ENCODE measurements at places on chromosomes 13 and 19.

DNA sequence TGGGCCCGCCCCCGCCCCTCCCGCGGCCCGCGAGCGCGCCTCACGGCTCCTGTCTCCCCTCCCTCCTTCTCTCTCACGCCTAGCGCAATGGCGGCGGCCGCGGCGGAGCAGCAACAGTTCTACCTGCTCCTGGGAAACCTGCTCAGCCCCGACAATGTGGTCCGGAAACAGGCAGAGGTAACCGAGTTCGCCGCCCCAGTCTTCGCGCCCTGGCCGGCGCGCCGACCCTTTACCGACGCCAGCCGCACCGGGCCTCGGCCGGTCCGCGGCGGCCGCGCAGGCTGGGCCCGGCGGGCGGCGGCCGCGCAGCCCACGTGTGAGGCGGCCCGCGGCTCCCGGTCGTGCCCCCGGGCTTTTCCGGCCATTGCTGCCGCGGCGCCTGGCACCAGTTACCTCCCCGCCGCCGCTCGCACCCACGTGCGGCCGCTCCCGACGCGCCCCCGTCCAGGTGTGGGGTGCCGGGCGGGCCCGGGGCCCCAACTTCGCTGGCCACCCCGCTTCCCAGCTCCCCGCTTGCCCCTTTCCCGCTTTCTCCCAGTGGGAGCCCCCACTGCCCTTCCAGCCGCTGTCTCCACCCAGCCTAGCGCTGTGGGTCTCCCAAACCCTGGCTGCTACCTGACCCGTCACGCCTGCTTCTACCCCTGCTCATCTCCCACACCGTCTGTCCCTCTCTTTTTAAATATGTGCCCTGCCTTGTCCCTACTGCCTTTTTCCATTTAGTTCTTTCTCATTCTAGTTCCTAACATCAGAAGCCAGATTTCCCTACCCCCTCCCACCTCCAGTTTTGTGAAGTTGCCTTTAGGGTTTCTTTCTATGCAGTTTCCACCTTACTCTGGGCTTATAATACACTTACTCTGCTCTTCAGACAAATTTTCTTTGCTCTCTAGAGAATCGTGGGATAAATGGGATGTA lies 23.4 kb downstream of the IPO5 start:
- no peak for DNase-seq

- DNase-seq = no peak
Observed at GRCh38 chr13:100508455-100508854, 80.1 kb downstream of the GGACT start.

GRCh38 chr19:41366089-41366488 lies 2.1 kb upstream of the B9D2 start:
- DNase-seq = no peak

DNA sequence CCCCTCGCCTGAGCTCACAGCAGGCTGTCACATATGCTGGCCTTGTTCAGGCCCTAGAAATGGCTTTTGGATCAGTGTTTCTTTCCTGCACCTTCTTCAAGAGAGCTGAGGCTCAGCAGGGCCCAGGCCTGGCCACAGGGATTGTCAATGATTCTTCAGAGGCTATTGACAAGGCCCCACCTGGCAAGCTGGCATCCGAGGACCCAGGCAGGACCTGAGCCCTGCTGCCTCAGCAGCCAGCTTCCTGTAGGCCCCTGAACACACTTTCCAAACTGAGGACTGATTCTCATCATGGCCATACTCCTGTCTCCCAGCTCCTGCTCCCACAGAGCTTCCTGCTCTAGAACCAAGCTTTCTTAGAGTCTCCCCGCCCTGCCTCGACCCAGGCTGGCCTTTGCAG lies 136.8 kb downstream of the UQCRFS1 start:
- DNase-seq = no peak

DNA sequence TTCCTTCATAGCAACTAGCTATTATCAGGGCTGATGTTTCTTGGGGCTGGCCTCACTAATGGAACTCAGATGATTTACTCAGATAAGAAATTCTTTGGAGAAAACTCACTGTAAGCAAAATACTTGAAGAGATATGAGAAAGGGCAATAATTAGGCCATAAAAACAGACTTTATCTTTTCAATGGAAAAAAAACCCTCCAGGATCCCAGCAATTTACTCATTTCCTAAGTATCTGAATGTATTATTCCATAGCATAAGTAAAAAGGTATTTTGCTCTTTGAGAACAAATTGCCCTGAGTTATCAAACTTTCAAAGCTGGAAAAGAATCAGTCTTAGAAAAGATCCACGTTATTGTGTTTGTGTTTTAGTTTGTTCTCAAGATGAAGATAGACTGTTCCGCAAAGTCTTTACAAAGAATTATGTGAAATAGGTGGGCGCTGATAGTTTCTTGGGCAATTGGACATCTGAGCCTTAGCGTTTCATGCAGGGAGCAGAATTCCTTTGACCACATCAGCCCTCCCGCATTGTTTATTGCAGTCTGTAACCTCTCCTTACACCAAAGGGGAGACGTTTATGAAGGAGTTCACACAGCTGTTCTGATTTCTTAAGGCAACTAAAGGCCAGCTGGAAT lies 29.1 kb upstream of the CSNK1A1L start:
- no peak for DNase-seq

DNA sequence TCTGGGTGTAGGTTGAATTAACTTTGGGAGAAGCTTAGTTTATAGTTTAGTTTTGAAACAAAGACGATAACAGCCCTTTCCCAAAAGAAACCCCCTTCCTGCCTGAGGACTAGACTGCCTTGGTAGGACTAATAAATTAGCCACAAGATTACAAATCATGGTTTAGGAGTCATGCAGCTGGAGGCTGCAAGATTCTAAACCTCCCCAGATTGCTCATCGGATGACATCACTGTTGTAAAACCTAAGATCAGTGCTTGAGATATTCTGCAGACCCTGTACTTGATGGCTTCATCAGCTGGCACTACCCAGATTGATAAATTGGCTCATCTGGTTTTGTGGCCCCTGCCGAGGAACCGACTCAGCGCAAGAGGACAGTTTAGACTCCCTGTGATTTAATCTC lies 35.9 kb upstream of the MPHOSPH8 start:
- DNase-seq = no peak

GRCh38 chr19:55491546-55492360 lies 3.5 kb downstream of the SSC5D start:
- DNase-seq = no peak

- DNase-seq = no peak
Observed at GRCh38 chr13:109790086-109790485, 3.7 kb upstream of the IRS2 start.

GRCh38 chr13:31930490-31930889 lies 101.1 kb upstream of the FRY start:
- DNase-seq = no peak

DNA sequence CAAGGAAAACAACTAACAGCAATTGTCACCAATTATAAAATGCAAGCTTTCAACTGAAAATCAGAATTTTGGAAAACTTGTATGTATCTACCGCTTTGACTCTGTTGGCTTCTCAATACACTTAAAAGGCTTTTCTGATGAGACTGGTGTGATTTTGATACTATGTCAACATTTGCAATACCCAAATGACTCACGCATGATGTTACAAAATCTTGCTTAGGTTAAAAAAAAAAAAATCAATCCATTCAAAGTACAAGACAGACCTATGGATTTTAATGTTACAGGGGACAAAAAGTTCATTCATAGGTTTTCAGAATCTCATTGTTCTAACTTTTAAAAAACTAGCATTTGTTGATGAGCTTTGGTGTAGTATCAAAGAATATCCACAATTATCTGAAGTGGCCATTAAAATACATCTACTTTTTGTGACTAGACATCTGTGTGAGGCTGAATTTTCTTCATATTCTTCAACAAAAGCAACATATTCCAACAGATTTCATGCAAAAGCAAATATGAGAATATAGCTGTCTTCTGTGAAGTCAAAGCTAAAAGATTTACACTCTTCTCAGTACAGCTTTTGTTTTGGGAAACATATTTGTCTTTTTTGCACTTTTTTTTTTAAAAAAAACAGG lies 10.7 kb downstream of the ELF1 start:
- DNase-seq = no peak

- DNase-seq = no peak
Observed at GRCh38 chr19:28318469-28319179, 894.3 kb downstream of the UQCRFS1 start.

DNA sequence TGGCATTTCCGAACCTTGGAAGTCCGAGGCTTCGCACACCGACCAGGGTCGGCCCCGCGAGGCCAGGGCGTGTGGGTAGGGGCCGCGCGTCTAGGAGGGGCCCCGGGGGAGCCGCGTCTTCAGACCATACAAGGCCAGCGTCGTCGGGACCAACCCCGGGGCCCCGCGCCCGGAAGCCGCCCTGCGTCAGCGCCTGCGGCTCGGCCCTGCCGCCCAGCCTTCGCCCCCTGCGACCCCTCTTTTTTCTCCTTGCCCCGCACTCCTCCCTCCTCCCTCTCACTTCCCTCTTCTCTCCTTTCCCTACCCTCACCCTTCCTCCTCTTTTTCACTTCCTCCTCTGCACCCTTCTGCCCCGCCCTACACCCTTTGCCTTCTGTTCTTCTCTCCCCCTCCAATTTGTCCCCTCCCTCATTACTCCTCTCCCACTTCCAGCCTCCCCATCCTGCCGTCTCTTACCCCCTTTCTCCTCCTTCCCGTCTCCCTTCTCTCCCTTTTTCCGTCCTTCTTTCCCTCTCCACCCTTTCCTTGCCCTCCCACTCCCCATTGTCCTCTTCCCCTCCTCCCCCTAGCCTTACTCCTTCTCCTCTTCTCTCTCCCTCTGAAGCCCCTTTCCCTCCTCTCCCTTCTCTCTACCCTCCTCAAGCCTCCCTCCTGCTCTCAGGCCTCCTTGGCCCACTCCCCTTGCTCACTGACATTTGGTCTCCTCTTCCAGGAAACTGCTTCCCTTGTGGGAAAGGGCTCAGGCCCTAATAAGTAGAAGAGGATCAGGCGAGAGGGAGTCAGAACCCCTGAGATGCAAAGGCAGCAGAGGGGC lies 2.2 kb upstream of the PLEKHG2 start:
- DNase-seq = no peak

- DNase-seq = no peak
Observed at GRCh38 chr13:46554951-46555350, 2.0 kb downstream of the LRCH1 start.

- DNase-seq = no peak
Observed at GRCh38 chr13:59747529-59747928, 416.2 kb downstream of the DIAPH3 start.

- no peak for DNase-seq
Observed at GRCh38 chr19:3771906-3772455, at the start of gene RAX2. Gene RAX2 (minus strand): TSS chr19:3772228. CDS start chr19:3771742, 486 bp downstream.

DNA sequence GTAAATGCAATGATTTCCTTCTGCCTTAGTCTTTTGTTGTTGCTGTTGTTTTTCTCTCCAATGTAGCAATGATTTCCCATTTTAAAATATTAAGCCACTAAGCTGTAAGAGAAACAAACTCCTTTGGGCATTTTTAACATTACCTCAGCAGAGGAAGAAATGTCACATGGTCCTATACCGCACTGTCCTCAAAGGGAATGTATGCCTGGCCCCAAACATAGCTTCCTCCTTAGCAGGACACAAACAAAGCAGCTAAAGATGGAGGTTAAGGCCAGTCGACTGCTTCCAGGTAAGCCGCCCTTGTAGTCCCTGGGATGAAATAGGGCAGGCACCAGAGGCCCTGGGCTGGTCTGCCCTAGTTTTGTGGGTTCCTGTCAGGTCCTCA lies 249.0 kb downstream of the TSHZ3 start:
- DNase-seq = no peak

GRCh38 chr13:47136504-47136941 lies 239.7 kb upstream of the HTR2A start:
- no peak for DNase-seq

DNA sequence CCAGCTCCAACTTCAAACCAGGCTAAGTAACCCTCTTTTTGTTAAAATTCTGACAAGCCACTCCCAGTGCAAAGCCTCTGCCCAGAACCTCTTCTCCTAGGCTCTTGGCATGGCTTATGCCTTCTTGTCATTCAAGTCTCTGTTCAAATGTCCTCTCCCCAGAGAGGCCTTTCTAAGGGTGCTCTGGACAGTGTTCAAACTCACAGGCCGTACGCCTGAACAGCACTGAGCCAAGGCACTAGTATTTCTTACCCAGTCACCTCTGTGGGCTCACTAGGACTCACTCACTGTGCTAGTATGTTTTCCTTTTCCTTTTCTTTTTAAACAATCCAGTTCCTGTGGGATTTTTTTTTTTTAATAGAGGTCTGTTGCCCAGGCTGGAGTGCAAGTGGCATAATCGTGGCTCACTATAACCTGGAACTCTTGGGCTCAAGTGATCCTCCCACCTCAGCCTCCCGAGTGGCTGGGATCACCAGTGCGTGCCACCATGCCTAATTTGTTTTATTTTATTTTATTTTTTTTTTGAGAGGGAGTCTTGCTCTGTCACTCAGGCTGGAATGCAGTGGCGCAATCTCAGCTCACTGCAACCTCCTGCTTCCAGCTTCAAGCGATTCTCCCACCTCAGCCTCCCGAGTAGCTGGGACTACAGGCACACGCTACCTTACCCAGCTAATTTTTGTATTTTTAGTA lies 2.3 kb upstream of the ASF1B start:
- no peak for DNase-seq

GRCh38 chr13:110664673-110665072 lies 41.2 kb downstream of the CARS2 start:
- no peak for DNase-seq

DNA sequence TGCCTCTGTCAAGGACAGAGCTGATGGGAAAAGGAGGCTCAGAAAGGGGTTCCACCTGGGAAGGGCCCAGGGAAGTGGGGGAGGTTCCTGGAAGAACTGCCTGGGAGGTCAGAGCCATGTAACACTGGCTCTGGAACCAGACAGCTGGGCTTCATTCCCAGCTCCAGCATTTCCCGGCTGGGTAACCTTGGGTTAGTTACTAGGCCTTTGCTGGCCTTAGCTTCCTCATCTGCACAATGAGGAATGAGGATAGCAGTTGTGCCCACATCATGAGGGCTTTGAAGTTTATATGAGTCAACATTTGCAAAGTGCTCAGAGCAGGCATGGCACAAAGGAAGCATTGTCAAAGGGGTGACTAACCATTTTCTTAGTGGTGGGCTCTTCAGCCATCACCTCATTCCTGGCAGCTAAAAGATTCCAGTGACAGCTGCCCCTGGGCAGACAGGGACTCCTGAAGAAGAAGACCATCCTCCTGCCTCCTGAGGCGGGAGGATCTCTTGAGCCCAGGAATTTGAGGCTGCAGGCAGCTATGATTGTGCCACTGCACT lies 1.7 kb upstream of the DNAJB1 start:
- DNase-seq = no peak

DNA sequence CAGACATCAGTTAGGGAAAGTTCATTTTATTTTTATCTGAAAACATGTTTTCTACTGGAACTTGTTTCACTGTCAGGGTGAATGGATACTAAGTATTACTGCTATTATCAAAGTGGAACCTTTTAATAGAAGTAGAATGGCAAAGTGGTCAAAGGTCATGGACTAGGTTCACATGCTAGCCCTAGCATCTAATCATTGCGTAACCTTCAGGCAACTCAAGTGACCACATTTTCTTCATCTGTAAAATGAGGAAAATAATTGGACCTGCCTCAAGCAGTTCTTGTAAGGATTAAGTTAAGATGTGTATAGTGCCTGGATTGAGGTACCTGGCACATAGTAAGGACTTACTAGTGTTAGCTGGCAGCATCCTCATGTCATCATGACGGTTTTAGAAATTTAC lies 5.0 kb downstream of the ZFP28 start:
- no peak for DNase-seq

Measured in esophagus squamous epithelium (tissue), 5 donors.